ENCODE measurements at places on chromosomes 16 and 17.

DNA sequence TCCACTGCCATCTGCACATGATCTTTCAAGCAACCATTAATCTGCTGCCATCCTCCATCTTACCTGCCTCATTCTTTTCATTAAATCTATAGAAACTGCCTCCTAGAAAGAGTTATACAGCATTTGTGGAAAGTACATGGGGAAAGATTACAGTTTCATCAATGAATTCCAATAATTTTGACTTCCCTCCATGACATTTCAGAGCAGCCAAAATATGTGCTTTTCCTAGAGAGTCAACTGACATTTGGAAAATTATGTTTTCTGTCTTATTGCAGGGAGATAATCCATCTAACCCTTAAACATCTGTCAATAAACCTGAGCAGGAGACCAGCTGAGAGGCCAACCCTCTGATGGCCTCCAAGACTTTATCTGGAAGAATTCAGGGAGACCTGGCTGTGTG, 147.0 kb upstream of the CDH5 start:
- no peak for DNase-seq

DNA sequence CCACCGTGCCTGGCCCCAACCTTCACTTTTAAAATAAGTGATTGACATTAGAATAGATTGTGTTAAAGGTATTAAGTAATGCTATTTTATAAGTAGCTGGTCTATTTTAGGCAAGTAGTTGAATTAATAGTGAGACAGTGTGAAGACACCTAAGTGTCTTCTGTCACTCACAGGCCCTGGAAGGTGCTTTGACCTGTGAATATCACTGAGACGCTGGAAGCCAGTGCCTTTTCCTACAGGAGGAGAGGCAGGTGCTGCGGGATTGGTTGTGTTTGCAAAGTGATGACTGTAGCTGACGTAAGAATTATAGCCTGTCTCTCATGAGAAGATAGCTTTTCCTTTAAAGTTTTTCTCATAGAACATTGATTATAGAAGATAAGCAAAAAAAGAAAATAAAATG, 45.0 kb downstream of the RAB11FIP3 start:
- DNase-seq = no peak

- DNase-seq = no peak
Observed at GRCh38 chr16:13920510-13920818, 510 bp downstream of the ERCC4 start.

- no peak for DNase-seq
Observed at GRCh38 chr16:70703041-70703834, 17.4 kb upstream of the MTSS2 start.

DNA sequence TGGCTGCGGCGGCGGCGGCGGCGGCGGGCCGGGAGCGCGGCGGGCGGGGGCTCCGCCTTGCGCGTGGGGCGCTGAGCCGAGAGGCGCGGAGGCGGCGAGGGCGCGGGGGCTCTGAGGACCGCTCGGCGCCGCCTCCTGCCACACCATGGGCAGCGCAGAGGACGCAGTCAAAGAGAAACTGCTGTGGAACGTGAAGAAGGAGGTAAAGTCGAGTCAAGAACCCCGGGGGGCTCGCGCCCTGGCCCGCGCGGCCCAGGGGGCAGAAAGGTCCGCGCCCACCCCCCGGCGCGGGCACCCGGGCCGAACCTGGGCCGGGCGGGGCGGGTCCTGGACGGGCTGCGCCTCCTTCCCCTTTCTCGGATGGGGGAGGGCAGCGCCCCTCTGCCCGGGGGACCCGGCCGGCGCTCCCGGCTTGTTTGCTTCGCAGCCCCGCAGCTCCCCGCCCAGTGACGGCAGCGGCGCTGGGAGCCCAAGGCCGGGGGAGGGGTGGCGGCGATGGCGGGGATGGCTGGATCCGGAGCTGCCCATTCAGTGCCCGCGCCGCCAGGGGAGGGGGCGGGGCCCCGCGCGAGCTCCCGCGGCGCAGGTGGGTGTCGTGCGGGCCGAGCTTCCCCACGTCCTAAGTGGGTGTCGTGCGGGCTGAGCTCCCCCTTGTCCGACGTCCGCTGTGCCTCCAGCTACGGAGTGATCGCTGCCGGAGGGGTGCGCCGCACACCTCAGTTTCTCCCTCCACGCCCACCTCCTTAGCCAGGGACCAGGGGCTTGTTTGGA, 428 bp downstream of the SGSM2 start:
- DNase-seq = peak; percentile 50

DNA sequence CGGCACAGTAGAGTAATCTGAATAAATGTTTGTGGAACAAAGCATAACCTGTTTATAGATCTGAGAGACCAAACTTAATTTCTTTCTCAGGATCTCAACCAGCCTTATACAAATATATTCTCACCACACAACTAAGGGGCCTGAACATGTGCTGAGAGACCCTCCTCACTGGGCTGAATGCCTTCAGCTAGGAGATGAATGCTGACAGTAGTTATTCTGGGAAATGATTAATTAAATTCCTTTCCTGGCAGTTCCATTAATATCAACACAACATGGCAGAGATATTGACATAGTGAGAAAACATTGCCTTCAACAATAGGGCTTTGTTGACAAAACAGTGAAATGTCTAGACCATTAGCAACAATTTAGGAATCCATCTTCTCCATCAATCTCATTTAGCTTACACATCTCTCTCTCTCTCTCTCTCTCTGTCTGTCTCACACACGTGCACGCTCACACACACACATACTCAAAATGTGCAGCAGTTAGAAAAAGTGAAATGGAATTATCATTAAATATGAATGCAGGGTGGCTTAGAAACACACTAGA, 780.8 kb upstream of the CDH8 start:
- no peak for DNase-seq

GRCh38 chr17:7932483-7932891, 481 bp downstream of the CNTROB start:
- no peak for DNase-seq

- DNase-seq = peak; percentile 56
Observed at GRCh38 chr16:30382111-30382881, at the start of gene SEPTIN1. TSS of gene SEPTIN1 (minus strand) at chr16:30382561. CDS start at chr16:30382542, 19 bp downstream.

GRCh38 chr17:49959183-49959935, 9.6 kb upstream of the DLX4 start:
- DNase-seq = no peak

GRCh38 chr16:71273384-71273783, 15.8 kb downstream of the CMTR2 start:
- DNase-seq = no peak

DNA sequence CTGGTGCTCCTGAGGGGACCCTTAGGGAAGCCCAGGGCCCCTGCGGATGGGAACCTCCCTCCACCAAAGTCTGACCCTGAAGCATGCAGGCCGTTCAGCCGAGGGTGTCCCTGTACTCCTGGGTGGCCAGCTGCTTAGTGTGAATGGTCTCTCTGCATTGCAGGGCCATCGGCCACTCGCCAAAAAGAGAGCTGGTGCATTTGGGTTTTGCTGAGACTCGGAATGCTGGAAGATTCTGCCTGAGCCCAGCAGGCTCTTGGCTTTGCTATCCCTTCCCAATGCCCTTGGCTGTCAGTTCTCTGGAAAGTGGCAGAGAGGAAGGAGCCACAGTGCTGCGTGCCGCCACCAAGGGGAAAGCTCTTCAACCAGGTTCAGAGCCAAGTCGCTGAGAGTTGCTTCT, 2.8 kb downstream of the MEOX1 start:
- no peak for DNase-seq

GRCh38 chr16:2028620-2029220, 2.0 kb downstream of the NHERF2 start:
- DNase-seq = no peak

DNA sequence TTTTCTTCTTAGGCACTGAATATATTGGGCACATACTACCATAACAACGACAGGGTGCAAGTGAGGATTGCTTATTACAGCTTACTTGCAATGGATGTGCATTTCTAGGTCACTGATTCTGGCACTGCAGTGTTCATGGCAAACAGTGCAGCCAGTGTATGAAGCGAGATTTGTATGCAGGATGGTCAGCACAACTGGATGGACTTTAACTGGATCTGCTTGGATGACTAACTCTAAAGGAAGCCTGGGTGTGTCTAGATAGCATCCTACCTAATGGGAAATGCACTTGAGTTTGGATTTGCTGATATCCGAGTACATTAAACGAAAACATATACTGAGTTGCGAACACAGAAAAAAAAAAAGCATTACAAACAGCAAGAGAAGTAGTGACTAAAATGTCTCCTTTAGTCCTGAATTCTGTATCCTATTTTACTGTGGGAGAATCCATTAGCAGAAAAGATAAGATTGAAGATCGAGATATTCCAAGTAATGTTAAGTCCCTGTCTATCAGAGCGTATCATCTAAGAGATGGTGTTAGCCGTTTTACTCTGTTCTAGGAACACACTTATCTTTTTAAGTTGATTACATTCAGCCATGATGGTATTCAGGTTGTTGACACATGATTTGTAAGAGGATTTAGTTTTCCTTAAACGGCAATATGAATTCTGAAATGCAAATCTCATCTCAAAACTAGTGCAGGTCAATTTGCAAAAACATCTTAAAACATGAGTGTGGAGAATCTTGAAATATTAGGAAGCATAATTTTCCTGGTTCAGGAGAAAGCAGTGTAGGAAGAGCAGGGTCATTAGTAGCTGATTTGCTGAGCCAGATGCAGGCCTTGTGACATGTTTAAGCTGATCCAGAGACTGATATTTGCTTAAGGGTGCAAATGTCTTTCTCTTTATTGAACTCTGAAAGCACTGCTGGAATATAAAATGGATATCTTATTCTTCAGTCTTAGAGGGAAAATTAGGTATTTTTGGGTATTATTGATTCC, 142.6 kb upstream of the CPHXL start:
- no peak for DNase-seq

All from T-helper 1 cell (primary cell).